ENCODE measurements at places on chromosomes 12 and 14.

DNA sequence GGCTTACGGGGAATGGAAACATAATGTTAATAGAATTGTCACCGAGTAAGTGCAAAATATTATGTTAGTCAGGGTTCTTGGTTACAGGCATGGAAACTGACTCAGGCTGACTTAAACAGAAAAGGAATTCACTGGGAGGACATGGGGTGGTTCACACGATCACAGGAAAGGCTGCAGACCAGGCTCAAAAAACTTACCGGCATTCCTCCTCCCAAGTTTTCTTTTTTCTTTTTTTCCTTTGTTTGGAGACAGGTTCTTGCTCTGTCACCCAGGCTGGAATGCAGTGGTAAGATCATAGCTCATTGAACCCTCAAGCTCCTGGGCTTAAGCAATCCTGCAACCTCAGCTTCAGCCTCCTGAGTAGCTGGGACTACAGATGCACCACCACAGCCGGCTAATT lies 11.9 kb upstream of the UBE2N start:
- no peak for DNase-seq

DNA sequence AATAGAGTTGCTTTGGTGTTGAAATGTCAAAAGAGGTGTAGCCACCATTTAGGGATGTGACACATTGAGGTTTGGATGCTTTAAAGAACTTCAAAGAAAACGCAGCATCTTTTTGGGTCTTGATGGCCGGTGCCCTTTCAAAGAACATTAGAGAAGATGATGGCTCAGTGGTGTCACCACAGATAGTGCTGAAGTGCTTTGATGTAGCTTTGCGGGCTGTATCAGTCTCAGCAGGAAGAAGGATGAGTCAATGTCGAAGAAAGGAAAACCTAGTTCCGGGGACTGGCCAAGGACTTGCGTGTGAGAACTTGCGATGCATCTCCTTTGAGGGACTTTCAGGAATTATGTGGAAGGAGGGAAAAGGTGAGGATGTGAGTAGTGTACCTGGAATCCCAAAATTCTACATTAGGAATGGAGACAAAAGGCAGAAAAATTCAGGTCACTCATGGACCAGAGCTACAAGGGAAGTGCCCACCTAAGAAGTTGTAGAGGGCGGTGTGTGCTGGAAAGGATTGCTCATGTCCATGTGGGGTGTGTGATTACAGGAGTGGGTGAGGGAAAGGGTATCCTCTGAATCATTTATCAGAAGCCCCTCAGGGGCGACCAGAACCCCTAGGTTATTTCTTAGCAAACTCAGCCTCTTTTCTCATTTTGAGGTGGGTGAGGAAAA lies 39.7 kb upstream of the GZMB start:
- DNase-seq: peak; percentile 50

- DNase-seq: no peak
Measured at GRCh38 chr14:105023791-105024480, 3.1 kb upstream of the CDCA4 start.

DNA sequence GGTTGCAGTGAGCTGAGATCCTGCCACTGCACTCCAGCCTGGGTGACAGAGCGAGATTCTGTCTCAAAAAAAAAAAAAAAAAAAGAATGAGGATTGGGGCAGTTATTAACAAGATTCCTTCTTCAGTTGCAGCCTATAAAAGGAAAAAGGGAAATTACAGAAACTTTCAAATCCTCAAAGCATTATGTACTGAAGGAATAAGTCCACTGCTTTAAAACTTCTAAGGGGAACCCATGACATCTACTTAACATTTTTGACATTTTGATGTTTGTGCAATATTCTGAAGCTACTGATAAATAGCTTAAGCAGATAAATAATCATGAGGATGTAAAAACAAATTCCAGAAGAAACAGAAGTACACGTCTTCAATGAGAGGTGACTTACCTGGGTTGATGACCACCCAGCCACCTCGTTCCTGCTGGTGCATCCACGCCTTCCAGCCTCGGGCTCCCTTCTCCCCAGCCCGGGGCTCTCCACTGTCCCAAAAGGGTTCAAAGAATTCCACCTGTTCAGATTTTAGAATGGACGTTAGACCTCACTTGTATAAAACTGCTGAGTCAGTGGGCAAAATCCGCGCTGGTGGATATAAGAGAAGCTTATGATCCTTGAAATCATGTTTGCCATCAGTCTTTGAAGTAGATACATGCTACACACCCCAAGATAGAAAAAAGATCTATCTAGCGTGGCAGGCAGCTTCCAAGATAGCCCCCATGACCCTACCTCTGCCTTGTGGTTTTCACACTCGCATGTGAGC lies 33.7 kb downstream of the NRDE2 start:
- no peak for DNase-seq

DNA sequence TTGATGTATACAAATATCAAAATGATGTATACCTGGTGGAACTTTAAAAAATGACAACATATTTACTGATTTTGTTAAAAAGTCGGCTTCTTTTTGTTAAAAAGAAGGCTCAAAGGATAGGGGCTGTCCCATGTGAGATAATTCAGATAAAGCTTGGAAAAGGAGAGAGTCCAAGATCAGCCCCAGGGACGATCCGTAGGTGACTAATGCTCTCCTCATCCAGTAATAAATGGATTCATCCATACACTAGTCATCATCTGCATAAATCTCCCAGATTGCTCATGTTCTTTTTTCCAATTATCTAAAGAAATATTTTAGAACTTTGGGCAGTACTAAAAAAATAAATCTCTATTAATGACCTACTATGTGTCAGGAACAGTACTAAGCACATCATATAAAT lies 23.4 kb upstream of the FSCB start:
- DNase-seq: no peak

DNA sequence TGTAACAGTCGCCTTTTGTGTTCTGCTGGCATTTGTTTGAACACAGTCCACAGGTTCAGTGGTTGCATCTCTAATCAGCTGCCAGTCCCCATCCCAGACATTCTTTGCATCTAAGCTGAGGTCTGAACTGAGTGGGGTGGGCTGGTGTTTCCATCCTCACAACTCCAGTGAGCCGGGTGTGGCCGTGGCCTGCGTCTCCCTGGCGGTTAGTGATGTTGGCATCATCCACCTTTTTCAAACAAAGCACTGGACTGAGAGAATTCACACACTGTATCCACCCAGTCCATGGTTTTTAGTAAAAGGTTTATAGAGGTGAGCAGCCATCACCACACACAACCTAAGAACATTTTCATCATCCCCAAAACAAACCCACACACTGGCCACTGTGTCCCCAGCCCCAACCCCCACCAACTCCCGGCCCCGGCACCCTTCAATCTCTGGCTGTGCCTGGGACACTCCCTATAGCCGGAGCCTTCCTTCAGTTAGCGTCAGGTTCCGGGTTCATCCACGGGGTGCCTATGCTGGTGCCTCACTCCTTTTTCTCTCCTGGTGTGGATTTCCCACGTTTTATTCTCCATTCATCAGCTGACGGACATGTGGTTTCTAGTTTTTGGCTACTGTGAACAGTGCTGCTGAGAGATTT lies 6.5 kb downstream of the DDX51 start:
- peak; percentile 16 for DNase-seq

DNA sequence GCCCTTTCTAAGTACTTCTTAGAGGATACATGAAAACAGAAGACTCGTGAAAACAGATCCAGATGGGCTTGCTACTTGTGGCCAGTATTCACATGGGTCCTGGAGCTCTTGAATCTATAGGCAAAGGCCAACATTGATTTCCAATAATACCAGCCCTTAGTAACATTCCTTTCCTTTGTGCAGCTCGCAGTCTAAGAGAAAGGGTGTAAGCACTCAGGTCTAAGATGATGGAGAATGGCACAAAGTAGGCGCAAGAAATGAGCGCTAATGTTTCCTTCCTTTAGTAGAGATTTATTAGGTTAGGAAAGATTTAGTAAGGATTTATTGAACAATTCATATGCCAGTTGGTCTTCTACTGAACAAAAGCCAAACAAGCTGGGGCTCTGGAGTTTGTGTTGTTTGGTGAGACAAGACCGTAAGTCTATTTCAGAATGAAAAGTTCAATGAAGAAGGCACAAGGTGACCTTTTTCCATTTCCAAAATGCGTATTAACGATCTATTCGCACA lies 525 bp downstream of the RNU6-8 start:
- DNase-seq: no peak

DNA sequence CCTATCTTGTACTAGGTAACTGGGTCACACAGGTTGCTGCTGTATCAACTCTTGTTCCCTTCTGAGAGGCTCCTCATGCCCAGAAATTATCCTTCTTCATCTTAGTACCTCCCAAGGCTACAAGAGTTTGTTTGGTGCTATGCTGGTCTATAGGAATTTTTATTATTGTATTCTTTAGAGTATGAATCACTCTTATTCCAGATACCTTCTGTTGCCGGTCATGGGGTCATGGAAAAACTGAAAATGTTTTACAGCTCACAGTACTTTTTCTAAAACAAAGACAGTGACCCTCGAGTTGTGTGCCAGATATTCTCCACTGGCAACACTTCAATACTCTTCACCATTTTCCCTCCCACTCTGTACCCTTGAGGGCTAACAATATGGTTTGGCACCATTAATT lies 1598.0 kb upstream of the TMEM132C start:
- DNase-seq: no peak

DNA sequence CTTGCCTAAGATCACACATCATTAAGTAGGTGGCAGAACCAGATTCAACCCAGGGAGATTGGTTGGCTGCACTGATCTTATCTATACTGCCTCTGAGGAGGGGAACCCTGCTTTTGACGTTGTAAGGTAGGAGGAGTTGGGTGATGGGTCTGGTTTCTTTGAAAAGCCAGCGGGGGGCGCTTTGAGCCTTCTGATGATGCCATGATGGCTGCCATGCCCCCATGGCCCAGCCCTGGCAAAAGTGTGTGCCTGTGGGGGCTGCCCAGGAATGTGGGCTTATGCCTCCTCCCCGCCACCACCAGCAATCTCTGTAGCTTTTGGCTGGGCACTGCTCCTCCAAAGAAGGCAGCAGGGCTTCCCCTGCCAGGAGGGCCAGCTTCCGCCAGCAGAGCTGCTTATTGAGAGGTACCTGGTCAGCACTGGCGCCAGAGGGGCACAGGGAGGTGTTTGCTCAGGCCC lies 224.3 kb downstream of the SLC41A2 start:
- DNase-seq: no peak

GRCh38 chr14:102838501-102838900 lies 61.3 kb downstream of the TRAF3 start:
- DNase-seq: no peak

DNA sequence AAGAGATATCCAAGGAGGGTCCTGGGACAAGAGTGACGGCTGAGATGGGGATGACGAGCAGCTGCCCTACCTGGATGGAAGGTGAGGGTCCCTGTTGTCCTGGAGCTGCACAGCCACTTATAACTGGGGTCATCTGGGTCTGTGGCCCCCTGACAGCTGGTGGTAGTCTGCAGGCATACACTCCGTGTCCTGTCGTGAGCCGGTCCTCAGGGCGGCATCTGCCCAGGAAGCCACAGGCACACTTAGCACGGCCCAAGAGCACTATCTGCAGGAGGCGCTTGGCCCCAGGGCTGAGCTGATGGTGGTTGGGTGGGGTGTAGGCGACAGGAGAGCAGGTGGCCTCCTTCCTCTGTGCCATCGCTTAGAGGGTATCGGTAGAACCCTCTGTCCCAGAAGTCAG lies 248.1 kb downstream of the CACNA1C start:
- DNase-seq: no peak

DNA sequence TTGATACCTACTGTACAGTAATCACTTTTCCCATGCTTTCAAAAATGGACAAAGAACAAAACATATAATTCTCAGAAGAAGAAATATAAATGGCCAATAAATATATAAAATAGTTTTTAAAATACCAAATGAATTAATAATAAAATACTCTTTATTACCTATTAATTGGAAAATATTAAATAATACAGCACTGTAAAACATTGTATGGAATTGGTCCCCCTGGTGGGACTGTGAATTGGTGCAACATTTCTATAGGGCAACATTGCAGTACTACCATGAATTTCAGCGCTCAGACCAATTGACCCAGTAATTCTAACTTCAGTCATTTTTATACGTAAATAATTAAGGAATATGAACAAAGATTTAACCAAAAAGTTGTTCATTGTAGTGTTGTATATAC lies 162.6 kb downstream of the PELI2 start:
- no peak for DNase-seq

DNA sequence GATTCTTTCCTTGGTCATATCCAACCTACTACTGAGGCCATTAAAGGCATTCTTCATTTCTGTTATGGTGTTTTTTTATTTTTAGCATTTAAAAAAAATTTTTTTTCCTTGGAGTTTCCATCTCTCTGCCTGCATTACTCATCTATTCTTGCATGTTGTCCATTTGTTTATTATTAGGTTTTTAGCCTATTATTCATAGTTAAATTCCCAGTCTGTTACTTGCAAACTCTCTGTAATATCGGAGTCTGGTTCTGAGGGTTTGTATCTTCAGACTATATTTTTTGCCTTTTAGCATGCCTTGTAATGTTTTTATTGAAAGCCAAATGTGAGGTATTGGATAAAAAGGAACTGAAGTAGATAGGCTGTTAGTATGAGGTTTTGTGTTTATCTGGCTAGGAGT lies 284.3 kb downstream of the FUT8 start:
- DNase-seq: no peak

DNA sequence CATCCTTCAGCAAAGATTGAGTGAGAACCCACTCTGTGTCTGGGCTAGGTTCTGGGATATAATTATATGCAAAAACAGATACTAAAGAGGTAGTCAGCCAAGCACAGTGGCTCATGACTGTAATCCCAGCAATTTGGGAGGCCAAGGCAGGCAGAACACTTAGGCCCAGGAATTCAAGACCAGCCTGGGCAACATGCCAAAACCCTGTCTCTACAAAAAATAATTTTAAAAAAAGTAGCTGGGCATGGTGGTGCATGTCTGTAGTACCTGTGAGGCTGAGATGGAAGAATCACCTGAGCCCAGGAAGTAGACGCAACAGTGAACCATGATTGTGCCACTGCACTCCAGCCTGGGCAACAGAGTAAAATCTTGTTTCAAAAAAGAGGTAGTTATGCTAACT lies 237.5 kb upstream of the HMGA2 start:
- DNase-seq: no peak

GRCh38 chr12:130017591-130018449 lies 114.0 kb upstream of the TMEM132D start:
- no peak for DNase-seq

DNA sequence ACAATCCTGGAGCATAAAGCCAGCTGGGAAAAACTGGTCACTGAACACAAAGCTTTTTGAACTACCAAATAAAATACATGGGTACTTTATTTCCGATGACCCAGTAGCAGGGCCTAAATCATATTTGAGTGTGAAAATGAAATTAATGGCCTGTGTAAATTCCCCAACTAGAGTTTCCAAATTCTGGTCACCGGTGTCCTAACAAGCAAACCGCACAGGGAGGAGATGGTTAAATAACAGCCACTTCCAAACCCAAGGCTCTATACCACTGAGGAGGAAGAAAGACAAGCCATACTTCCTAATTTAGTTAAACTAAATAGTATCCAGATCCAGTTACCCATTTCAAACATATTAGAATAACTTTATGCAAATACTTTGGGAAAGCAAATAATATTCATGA lies 40.1 kb upstream of the DUSP6 start:
- no peak for DNase-seq

All from activated T-cell treated with anti-CD3 and anti-CD28 coated beads, Interleukin-2, amount 50 U/mL, for 1 hour (primary cell).